Astrocyte of the cerebellum (primary cell): ENCODE measurements at places on chromosomes 6 and 20.

DNA sequence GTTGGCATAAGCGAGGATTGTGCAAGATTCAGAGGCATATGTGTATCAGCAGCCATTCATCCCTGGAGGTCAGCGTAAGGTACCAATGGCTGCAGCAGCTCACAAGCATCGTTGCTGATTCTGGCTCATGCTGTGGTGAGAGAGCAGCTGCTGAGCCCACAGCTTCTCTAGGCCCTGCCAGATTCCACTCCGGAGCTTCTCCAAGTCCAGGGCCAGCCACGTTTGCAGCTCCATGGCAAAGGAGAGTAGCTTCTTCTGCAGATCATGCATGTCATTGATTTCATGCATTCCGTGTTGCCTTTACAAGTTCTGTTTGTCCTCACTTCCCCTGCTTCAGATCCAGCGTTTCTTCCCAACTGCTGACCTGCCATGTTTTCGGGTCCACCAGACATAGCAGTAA is 474.8 kb upstream of the ID4 start:
- DNase-seq, result peak; percentile 28

DNA sequence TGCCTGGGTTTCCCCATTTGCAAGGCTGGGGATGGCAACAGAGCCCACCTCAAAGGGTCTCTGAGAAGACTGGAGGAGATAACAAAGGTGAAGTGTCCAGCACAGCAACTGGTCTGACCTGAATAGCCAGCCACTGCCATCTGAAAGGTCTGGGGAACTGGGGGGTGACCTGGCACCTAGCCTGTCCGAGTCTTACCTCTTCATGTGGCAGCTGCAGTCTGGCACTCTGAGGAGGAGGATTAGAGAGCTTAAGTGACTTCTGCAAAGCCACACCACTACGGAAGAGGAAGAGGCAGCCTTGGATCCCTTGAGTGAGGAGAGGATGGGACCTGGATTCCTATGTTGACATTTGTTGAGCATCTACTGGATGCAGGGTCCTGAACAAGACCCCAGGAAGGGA is 22.2 kb downstream of the C20orf203 start:
- DNase-seq, result no peak

GRCh38 chr20:49636447-49636846 is 68.5 kb upstream of the PTGIS start:
- no peak for DNase-seq

- DNase-seq, result peak; percentile 97
Measured at GRCh38 chr6:136669299-136669699, 119.1 kb upstream of the MAP7 start.

DNA sequence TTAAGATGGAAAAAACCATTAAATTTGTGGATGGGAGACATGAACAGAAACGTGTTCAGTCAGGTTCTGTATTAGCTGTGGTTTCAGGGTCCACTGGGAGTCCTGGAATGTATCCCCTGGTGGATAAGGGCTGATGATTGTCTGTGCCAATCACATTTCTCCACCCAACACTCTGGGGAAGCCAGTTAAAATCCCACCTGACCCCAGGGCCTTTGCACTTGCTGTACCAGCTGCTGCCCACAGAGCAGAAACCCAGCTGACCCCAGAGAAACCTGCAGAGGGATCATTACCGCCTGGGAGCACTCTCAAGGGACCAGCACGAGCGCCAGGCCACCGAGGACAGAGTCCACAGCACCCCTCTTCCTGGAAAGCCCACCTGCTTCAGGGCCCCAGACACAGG is 260.7 kb downstream of the PREX1 start:
- no peak for DNase-seq

DNA sequence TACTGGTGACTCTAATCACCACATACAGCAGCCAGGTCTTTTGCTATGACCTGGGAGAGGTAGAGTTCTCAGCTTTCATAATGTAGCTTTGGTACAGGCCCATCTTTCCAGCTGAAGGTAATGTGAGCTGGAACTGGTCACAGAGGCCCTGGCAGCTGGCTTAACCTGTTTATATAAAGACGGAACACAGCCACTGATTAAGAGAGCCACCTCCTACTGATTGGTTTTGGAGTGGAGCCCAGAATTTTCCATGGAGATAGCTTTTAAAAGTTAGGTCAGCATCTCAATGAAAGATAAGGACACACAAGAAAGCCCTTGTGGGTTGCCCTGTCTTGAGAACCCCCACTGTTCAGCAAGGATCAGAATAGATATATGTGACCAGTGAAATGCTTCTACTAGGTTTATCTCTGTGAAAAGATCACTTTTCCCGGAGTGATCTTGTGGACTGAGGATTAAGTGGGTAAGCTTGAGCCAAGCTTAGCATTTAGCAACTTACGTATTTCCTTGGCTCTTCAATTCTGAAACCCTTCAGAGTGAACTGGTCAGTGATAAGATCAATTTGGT is 213.7 kb upstream of the CITED2 start:
- DNase-seq, result peak; percentile 28

- no peak for DNase-seq
Measured at GRCh38 chr6:30361661-30362060, 16.7 kb downstream of the RPP21 start.

DNA sequence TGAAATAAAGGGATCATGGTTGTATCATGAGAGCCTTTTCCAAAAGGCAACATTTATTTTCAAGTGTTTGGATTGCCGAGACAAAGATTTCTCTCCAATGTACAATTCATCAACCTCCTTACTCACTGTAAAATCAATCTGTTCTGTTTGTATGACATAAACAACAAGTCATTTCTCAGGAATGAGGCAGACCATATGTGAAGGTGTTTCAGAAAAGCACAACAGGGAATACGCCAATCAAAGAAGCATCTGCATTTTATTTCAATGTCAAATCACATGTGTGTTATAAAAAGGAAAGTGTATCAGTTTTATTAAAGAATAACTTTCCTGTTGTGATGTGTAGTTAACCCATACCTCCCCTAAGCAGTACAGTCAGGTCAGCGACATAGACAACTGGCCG is 653.7 kb downstream of the TFAP2A start:
- DNase-seq, result no peak

- DNase-seq, result peak; percentile 15
Measured at GRCh38 chr6:105642708-105643107, 239.8 kb upstream of the PREP start.

DNA sequence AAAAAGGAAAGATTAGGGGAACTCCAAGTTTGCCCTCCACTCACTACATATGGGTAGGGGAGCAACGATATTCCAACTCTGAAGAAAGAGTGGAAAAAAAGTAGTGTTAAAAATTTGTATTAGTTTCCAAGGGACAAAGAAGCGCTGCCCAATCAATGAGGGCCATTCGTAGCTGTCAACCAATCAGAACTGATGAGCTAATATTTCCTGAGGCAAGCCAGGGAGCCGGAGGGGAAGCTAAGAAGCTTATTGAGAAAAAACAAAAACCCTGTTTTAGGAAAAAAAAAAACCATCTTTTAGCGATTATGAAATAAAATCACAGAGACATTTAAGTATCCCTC is 59.5 kb downstream of the TRIM38 start:
- no peak for DNase-seq

DNA sequence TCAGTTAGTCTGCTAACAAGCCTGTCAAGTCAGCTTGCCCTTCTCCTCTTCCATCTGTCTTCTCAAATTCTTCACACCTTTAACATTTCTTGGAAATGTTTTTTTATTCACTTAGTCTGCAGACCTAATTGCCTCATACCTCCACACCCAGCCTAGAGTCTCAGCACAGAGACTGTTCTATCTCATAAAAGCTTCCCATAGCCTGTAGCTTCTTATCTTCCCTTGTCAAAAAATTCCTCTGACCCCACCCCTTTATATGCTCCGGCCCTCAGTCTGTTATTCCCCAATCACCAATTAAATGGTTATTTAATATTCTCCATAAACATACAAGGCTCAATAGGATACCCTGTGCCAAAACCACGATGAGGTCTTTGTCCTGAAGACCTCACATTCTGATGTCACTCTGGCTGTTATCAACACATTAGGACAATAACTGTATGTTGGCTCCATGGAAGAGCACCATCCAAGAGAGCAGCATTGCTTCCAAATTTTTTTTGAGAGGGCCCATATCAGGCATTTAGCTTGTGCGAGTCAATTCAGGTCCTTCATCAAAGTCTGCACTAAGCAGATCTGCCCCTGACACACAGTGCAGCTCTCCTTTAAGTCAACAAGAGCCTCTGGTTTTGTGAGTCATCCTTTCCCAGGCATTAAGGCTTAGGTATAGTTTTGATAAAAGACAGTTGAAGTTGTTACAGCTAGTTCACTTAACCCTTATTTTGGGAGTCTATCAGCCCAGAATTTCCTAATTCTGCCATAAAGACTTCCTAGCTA is 83.2 kb upstream of the TBX18 start:
- no peak for DNase-seq

DNA sequence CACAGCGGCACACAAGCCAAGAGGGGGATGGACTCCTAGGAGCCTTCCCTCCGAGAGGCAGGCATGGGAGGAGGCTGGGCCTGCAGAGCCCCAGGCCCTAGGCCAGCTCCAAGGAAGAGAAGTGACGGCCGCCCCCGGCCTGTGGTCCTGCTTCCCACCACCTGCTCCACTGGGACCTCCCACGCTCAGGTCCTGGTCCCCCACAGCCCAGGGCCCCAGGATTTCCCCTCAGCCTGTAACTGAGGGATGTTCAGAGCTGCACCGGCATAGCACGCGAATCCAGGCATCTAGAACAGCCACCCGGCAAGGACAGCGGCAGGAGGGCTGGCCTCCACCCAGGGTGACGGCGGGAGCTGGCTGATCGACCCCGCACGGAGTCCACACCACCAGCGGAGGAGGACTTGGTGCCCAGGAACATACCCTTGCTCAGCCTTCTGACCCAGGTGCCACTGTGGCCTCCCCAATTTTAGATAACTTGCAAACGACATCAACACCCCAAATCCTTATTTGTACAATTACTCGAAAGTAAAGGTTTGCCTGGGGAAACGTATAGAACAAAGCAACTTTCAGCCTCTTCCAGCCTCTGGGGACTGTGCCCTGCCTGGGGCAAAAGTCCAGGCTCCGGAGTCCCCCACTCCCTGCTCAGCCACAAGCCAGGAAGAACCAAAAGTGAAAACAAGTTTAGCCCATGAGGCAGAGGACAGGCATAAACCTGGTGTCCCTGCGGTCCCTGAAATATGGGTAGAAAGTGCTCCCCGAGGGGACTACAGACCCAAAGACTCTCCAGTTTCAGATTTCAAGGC is 3.5 kb downstream of the GATA5 start:
- no peak for DNase-seq

DNA sequence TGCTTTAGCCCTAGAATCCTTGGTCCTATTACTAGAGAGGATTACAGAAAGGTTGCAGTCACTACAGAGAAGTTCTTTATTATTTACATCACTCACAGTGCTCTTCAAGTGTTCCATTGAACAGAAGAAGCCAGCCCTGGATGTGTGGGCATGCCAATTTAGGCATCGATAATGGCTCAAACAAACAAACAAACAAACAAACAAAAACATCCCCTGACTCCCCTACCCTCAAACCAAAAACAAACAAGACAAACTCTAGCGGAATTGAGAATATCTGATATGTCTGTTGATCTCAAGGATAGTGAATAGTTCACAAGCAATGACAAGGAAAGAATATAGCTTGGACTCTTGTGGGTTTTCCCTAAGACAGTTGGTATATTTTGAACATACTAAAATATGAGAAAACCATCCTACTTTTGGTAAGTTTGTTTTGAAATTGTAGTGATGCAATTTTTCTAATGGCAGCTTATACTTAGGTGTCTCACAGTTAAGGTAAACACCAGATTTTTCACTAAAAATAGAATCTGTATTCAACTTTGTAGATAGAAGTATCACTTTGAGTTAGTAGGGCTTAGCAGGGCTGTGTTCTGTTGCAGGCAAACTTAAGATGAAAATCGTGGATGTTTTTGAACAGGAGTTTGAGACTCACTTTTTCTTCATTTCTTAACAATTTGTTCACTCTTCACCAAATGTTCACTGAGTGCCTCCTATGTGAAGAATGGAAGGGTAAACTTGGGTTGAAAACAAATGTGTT is 92.8 kb upstream of the FAM184A start:
- no peak for DNase-seq

DNA sequence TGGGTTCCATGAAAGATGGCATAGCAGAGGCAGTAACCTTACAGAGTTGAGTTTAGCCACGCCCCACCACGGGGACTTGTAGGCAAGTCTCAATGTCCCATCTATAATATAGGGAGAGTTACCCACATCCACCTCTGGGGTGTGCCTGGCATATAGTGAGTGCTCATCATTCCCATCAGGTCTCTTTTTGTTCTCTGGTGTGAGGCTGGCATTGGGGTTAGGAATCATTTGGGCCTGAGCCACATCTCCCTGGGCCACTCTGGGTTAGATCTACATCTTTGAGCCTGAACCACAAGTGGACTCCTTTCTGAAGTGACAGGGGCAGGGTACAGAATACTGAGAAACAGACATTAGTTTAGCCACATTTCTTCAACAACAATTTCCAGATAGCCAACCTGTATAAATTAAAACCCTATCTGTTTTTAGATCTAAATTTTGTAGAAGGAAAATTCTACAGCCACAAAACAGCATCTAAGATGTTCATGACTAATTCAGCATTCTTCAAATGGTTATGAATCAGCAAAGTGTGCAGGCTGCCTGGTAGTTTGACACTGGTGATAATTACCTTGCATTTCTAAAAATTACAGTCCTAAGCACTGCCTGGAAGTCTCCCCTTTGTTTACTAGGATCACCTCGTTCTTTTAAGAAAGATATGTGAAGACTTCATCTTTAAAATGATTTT is 20.1 kb downstream of the RNF24 start:
- DNase-seq, result no peak

GRCh38 chr20:41057999-41058673 is 29.5 kb downstream of the TOP1 start:
- DNase-seq, result no peak

- DNase-seq, result peak; percentile 6
Measured at GRCh38 chr6:160348223-160349019, at the start of gene SLC22A3. TSS of gene SLC22A3 (plus strand) at chr6:160348378. CDS start at chr6:160348420, 42 bp downstream.

GRCh38 chr6:135424385-135424784 is 73.2 kb downstream of the AHI1 start:
- DNase-seq, result no peak

GRCh38 chr6:153787341-153787606 is 251.8 kb upstream of the OPRM1 start:
- no peak for DNase-seq

GRCh38 chr6:139917951-139918630 is 543.6 kb upstream of the CITED2 start:
- DNase-seq, result no peak

- peak; percentile 68 for DNase-seq
Measured at GRCh38 chr20:48015943-48016723, 230.9 kb upstream of the SULF2 start.

GRCh38 chr6:89830170-89830809 is 610 bp downstream of the CASP8AP2 start:
- DNase-seq, result no peak
